GF-D8 (cell line): ENCODE measurements at places on chromosomes 3 and 15.

DNA sequence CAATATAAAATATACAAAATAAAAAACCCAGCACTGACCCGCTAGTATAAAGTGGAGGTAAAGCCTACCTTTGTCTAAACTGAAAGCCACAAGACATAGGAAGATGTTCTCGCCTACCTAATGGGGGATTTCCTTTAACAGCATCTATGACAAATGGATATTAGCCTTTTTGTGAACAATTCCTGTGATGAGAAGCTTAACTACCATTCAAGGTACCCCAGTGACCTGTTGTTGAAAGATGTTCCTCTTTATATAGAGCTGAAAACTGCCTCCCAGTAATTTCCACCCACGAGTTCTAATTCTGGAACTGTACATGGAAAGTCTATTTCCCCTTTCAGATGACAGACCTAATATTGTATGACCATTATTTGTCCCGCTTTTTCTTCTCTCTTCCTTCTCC, 109.8 kb upstream of the RASGRP1 start:
- no peak for DNase-seq

DNA sequence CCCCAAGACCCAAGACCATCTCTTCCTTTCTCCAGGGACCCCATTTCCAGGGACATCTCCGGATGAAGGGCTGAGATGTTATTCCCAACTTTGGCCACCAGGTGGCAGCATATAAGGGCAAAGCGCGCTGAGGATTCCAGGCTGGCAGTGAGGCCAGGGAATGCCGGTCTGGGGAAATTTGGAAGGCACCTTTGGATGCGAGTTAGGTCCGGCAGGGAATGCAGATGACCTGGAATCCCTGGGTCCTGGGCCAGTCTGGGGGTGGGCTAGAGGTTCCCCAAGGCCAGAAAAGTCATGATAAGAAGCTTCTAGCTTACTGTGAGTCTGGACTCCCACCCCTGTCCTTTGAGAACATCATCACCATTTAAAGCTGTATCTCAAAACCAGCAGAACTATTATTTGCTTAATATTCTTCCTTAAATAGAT, 1.6 kb upstream of the CHST13 start:
- no peak for DNase-seq

DNA sequence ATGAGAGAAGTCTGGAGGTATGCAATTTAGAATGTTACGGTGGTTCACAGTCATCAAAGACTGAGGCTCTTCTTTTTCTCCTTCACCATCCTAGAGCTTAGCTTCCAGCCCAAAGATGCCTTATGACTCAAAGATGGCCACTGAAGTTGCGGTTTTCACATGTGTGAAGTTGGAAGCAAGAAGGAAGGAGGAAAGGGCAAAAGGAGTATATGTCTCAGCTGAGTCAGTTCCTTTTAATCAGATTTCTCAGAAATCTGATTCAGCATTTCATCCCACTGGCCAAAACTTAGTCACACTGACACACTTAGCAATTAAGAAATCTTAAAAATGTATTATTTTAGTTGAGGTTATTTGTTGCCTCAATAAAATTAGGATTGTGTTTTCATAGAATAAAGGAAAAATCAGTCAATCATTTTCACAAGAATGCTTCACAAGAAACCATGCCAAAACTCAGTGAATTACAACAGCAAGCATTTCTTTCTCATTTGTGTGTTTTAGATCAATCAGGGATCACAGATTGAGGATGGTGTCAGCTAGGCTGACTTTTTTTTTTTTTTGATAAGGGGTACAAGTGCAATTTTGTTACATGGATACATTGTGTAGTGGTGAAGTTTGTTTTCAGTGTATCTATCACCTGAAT, 211.1 kb upstream of the GADL1 start:
- peak; percentile 11 for DNase-seq

- no peak for DNase-seq
These were observed 45.2 kb upstream of the SEC61A1 start for GRCh38 chr3:128007033-128007424.

DNA sequence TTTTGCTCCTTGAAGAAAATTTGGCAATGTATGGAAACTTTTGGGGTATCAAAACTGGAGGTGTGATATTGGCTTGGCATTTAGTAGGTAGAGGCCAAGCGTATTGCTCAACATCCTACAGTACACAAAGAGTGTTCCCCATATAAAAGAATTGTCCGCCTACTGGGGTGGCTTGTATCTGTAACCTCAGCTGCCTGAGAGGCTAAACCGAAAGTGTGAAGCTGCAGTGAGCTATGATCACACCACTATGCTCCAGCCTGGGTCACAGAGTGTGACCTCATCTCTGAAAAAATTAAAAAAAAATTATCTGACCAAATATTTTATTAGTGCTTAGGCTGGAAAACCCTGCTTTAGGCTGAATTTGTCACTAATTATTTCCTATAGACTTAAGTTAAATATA, 483.9 kb downstream of the PYDC2 start:
- DNase-seq, result no peak

- no peak for DNase-seq
These were observed 22.0 kb downstream of the PRR23E start for GRCh38 chr3:127214975-127215374.

DNA sequence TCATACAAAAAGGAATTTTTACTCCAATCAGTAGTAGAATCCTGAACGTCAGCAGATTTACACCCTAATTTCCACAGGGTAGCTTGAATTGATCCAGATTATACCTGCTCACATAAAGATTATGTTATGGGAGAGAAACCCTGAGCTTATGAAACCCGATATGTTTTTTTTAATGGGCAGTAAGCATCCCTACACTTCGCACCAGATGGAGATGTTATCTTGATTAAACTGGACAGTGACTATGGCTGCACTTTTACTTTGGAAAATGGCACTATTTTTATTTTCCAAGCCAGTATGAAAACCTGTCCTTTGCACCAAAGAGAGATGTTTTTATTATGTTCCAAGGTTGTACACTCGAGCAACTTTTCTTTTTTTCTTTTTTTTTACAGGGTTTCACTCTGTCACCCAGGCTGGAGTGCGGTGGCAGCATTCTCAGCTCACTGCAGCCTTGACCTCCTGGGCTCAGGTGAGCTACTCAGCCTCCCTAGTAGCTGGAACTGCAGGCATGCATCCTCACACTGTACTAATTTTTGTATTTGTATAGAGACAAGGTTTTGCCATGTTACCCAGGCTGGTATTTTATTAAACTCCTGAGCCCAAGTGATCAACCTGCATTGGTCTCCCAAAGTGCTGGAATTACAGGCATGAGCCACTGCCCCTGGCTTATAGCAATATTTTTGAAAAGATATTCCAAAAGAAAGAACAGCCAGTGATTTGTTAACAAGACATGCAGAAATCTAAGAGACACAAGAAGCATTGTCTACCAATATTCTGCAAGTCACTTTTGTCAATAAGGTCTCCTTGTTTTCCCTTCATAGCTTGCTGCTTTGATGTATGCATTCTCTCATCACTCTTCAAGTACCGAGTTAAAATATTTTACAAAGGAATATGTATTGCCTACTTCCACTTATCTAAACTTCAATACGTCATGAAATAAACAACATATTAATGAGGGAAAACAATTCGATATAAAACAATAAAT, 1412.6 kb downstream of the ZPLD1 start:
- DNase-seq, result no peak

DNA sequence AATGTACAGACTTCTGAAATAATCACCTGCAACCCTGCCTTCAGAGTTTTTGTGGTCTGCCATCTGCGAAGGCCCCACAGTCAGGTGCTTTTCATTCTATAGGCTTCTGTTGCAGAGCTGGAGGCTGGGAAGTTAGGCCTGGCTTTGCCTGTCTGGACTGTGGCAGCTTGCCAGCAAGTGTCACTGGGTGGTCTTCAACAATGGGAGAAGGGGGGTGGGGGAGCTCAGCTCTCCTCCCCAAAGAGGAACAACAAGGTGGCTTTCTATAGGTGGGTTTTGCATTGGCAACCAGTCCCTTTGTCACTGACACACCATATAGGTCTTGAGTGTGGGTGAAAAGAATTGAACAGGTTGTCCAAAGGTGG, 7.3 kb downstream of the BOC start:
- DNase-seq, result no peak

GRCh38 chr3:58414538-58415197, 19.0 kb downstream of the PDHB start:
- no peak for DNase-seq

GRCh38 chr3:185537369-185537970, 14.9 kb downstream of the LIPH start:
- peak; percentile 91 for DNase-seq

- DNase-seq, result no peak
These were observed 6.0 kb upstream of the GATA2 start for GRCh38 chr3:128498901-128499530.

DNA sequence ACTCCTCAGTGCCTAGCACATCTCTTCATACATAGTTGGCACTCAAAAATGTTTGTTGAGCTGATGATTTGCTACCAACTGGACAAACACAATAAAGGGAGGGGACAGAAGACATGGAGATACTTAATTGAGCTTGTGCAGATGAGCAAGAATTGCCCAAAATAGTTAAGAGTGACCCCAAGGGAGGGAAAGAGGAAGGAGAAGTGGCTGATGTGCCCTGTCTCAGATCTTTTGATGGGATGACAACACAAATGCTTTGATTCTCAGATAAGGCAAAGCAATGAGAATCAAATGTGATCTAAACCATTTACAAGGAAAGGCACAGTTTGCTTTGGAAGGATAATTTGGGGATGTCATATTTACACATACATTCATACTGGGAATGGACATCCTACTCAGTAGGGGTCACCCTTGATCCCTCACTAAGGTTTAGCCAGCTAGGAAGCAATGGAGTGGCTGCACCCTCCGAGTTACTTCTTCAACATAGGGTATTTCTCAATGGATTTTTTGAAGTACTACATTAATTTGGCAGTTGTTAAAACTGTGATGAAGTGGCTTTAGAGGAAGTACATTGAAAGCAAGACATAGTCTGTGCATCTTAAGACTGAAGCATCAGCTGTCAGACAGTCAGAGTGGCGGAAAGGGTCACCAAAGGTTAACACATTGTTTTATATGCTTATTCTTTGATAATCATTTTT, 21.9 kb upstream of the SSR3 start:
- DNase-seq, result no peak

GRCh38 chr3:86774082-86774691, 216.8 kb downstream of the VGLL3 start:
- DNase-seq, result no peak

DNA sequence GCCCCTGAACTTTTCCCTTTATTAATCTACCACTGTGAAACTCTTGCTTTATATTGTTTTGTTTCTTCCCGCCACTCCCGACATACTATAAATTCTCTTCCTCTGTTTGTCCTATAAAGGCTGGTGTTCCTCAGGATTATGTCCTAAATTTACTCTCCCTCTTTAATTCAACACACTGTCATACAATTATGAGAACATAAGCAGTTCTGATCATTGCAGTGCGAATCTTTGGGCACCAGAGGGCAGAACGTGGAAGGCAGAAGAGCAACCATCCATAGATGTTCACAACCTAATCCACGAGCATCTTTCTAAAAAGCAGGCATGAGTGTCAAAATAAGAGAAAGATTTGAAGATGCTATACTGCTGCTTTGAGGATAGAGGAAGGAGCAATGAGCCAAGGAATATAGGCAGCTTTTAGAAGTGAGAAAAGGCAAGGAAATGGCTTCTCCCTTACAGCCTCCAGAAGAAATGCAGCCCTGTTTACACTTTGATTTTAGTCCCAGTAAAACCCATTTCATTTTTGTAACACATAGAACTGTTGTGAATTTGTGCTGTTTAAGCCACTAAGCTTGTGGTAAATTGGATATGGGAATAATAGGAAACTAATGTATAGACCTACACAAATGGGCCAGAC, 179.4 kb downstream of the GBE1 start:
- no peak for DNase-seq

GRCh38 chr15:77375133-77375532, 44.8 kb downstream of the PEAK1 start:
- no peak for DNase-seq

DNA sequence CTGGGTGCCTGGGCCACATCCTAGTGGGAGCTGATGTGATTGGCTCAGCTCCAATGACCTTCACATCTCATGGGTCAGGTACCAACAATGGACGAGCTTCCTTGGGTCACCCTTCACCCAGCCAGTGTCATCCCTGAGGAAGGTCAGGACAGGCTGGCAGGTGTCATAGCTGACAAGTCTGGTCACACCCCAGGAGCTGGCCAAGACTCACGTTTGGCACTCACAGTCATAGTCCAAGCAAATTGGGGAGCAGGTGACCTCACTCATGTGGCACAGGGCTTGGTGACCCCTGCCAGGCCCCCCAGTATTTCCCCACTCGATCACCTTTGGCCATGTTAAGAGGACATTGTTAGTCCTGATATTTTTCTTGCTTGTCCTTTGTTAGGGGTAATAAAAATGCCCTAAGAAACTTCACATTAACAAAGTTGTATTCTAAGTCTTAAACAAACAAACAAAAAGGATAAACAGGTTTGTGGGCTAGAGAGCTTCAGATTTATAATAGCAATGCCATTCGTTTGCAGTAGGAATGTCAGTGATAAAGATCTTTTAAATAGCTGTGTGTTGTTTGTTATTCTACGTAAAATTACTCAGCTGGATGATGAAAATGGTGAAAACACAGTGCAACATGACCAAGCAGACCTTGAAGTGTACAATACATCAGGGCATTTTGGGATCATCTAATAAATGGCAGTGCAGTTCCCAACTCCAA, 79.5 kb upstream of the POMGNT2 start:
- no peak for DNase-seq

GRCh38 chr15:91468871-91469580, 369.0 kb downstream of the SV2B start:
- no peak for DNase-seq

DNA sequence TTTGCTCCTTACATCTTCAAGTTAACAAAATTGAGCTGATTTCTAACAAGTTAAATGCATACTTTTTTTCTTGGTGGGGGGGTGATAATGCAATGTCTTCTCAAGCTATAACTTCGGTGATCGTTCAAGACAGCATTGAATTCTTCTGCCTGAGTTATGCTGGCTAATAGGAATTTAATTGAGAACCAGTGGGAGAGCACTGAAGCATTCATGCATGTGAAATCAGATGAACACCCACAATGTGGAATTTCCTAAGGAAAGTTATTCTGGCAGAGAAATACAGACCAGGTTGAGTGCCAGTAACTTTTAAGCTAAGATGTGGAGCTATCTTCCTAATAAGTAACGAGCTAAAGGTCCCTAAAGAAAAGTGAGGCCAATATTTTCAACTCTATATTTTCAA, 3.0 kb downstream of the SPATA16 start:
- no peak for DNase-seq

DNA sequence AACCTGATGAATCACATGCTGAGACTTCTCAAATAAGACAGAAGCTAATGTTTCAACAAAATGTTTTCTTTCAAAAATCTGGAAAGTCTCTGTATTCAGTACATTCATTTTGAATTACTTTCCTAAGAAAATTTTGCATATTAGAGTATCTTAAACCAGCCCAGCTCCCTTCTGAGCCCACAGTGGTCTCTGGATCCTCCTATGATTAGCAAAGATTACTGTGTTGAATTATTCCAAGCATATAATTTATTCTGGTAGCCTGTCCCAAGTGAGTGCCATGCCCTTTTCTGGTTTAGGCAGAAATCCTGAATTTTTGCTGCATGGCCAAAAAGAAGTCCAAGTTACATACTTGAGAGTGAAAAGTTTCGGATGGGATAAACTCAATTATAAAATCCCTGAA, 279.0 kb downstream of the CTNNB1 start:
- no peak for DNase-seq

GRCh38 chr15:43795997-43796396, 3.9 kb downstream of the SERF2 start:
- DNase-seq, result no peak
